ENCODE measurements at places on chromosomes 5 and 9.

- no peak for DNase-seq
These were observed 18.7 kb upstream of the SPATA31E1 start for GRCh38 chr9:87863882-87864465.

- no peak for DNase-seq
These were observed 28.4 kb upstream of the PITX1 start for GRCh38 chr5:135062216-135063055.

GRCh38 chr5:43941806-43942205, 338.8 kb downstream of the NNT start:
- DNase-seq, result no peak

GRCh38 chr5:139651043-139651834, 3.1 kb downstream of the CXXC5 start:
- peak; percentile 70 for DNase-seq

- no peak for DNase-seq
These were observed 109.9 kb downstream of the MEGF10 start for GRCh38 chr5:127400539-127400938.

DNA sequence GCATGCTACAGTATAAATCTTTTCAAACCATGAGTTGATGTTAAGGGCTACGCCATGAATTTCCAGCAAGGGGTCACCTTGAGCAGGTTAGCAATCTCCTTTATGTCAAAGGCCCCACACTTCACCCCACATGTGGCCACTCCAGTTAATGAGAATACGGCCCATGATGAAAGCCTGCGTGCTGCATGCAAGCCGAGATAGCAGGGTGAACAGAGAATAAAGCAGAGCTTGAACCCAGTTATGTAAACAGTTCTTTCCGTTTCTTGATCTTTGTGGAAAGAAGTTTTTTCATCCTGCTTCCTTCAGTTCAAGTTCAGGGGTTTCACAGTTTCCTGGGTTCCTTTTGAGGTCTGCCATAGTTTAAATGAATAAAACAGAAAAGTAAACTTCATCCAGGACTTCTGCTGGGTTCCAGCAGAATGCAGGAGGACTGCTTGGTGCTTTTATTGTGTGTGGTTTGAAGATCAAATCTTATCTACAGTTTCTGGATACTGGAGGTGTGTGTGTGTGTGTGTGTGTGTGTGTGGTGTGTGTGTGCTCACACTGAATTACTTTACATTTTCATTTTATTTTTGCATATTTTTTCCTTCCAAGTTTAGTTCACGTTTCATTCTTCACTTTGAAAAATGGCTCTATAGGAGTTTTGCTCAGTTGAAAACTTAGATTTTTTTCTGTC, 87.1 kb downstream of the HMHB1 start:
- no peak for DNase-seq

GRCh38 chr5:37619353-37619752, 220.5 kb downstream of the GDNF start:
- no peak for DNase-seq

GRCh38 chr5:86968301-86968753, 299.4 kb upstream of the RASA1 start:
- DNase-seq, result no peak

- no peak for DNase-seq
These were observed 41.0 kb upstream of the EGFL7 start for GRCh38 chr9:136621734-136622093.

- no peak for DNase-seq
These were observed 55.0 kb upstream of the APC start for GRCh38 chr5:112682621-112683061.

DNA sequence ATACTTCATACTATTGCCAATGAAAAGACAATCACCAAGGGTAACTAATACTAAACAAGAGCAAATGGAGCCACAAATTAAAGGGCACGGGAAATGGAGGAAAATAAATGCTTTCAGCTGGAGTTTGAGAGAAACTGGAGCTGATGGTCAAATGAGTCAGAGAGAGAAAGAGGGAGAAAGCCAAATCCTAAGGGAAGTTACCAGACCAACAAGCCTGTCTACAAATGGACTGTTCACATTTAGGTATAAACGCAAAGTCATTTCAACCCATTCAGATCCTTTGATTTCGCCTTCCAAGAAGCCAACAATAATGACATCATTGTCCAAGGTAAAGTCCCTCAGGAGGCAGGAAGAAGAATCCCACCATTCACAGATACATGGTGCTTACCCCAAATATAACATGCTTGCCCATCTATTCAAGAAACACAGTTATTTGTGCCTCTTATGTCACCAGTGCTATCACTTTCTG, 351.8 kb downstream of the RAB3C start:
- DNase-seq, result no peak

DNA sequence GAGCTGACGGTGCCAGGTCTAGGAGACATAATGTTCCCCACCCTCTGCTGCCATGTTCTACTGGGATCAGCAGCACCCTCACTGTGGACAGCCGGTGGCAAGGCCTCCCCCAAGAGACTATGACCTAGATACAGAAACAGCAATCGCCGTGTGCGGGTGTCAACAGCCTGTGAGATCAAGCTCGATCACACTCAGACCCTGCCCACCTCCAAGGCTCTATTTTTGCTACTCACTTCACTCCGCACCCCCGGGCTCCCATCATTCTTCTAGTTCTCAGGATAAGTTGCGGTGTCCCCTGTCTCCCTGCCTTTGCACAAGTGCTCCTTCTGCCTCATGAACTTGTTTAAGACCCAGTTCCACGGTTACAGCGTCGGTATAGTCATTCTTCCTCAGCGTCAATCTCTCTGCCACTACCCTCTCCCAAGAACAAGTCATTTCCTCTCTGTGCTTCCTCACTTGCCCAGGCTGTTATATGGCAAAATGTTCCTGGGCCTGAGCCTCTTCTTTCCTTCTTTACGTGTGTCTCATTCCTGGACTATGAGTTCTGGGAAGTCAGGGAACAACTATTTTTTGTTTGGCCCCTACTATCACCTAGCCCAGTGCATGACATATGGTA, 5.4 kb upstream of the DOCK8 start:
- DNase-seq, result no peak

GRCh38 chr9:21852754-21853153, 50.3 kb downstream of the MTAP start:
- no peak for DNase-seq

- no peak for DNase-seq
These were observed at the start of gene PCDHGC4 for GRCh38 chr5:141484641-141485311. Gene PCDHGC4, plus strand, starts transcription at chr5:141485030. Its CDS starts 144 bp downstream, at chr5:141485174.

- no peak for DNase-seq
These were observed 1.6 kb downstream of the CFAP95 start for GRCh38 chr9:69822116-69822750.

DNA sequence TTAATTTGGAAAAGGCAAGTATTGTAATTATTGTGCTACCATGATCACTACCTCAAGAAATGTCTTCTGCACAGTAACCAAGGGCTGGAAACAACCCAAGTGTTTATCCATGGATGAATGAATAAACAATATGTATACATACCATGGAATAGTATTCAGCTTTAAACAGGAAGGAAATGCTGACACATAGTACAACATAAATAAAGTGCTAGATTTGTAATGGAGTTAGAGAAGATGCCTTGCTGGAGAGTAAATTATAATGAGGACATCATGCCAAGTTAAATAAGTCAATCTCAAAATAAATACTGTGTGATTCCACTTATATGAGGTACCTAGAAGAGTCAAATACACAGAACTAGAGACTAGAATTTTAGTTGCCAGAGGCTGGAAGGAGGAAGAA, 160.0 kb downstream of the CCDC192 start:
- DNase-seq, result no peak

DNA sequence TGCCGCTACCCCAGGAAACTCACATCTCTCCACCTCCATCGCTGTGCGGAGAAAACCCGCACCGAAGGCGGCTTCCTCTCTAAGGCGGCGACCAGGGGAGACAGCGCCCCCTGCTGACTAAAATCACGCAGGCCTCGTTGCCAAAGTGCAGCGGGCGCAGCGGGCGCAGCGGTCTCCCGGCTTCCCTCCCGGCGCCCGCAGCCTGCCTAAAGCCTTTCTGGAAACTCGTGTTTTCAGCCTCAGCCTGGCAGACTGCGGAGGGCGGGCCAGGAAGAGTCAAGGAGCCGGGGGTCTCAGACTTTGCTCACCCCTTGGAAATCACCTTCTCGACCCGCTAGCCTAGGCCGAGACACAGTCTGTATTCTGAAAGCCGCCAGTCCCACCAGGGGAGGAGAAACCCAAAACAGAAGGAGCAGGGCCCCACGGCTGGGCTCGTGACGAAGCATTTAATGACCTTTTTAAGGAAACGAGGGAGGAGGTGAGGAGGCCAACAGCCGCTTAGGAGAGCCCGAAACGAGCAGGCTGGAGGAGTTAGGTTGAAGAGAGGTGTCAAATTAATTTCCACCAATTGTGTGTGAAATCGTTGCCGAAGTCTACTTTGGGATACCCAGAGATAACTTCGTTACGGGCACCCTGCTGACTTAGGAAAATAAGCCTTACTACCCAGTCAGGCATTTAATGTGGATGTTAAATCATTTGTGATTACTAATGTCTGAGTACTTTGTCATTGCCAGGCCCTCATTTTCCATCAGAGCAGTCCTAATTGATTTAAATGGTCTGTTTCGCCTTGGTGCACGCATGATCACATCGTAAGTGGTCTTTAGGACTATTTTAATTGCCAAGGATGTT, 7.3 kb upstream of the FOXB2 start:
- no peak for DNase-seq

DNA sequence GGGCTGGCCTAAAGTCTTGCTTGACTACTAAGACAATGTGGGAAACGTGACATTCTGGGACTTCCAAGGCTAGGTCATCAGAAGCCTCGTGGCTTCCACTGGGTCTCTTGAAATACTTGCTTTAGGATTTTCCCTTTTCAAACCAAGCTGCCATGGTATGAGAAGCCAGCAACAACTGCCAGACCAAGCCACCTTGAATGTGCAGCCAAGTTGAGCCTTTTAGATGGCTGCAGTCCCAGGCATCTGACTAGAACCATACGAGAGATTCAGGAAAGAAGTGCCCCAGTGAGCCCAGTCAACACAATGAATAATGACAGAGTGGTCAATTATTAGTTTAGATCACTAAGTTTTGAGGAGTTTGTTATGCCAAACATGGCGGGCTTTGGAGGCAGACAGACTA, 143.3 kb downstream of the SLF1 start:
- no peak for DNase-seq

DNA sequence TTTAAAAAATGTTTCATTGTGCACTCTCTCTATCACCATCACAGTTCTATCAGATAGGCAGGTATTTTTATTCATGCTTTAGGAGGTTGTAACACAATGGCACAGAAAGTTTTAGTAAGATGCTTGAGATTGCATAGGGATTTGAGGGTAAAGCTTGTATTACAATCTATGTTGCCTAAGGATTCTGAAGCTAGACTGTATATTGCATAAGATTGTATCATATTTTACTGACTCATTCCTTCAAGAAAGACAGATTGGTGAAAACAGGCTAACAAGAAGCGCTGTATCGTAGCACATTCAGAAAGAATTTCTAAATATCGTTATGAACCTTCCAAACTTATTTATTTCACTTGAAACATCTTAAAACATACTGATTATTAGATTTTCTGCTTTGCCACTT, 577.7 kb downstream of the EBF1 start:
- no peak for DNase-seq

- no peak for DNase-seq
These were observed 469.6 kb downstream of the GADD45G start for GRCh38 chr9:90074316-90074962.

GRCh38 chr5:180423133-180423532, 70.0 kb upstream of the GFPT2 start:
- no peak for DNase-seq

- no peak for DNase-seq
These were observed 253.8 kb downstream of the PBX3 start for GRCh38 chr9:126000731-126001580.

DNA sequence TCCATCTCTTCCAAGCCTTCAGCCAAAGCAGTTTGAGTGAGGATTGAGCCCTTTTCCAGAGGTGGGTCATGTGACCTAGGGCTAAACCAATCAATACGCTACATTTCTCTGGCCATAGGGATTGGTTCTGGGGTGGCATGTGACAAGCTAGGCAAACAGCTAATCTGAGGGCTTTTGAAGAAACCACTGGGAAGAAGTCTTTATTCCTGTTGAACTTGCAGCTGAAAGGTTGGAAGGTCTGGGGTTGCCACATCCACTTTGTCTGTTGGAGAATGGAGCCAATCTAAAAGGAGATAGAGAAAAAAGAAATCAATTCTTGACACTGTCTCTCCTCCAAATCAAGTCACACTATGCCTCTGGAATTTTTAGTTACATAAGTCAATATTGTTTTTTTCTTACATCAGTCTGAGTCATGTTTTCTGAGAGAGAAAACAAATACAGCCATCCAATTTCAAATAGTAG, 637.8 kb upstream of the WWC1 start:
- peak; percentile 77 for DNase-seq

DNA sequence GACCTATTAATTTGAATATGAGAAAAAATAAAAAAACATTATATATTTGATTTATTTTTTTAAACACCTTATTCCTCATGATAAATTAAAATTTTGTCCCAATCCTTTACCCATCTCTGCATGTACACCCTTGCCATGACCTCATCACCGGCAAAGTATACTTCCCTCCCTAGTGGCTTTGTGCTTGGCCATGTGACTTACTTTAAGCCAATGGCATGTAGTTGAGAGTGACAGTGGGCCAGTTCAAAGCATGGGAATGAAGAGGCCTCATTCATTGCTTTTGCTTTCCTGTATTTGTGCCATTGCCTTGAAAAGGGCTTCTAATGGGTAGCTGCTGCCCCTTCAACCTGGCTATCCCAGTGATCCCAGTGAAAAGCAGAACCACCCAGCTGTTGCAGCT, 31.2 kb downstream of the C9 start:
- DNase-seq, result no peak

- DNase-seq, result no peak
These were observed 213.6 kb upstream of the S1PR3 start for GRCh38 chr9:88777498-88778312.

- DNase-seq, result no peak
These were observed 715 bp upstream of the RPS6 start for GRCh38 chr9:19380826-19381075.

- no peak for DNase-seq
These were observed 25.2 kb upstream of the FOCAD start for GRCh38 chr9:20658677-20659473.

DNA sequence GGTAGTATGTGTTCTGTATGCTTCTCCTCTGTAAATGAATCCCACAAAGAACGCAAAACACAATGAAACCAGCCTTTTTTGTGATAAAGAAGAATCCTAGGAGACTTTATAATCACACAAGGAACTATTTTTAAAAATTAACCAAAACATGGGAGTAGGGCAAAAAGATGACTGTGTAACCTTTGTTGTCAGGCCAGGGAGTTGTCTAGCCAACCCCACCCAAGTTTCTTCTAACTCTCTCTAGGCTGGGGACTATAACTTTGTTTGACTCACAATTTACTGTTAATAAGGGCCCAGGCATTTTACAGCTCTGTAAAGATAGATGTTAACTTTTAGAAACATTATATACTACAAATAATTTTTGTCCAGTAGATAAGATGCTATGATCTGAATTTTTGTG, 176.1 kb downstream of the ADAMTS12 start:
- no peak for DNase-seq

GRCh38 chr5:124706729-124707361, 39.6 kb downstream of the ZNF608 start:
- no peak for DNase-seq

All from PC-9 (cell line).